ENCODE measurements at places on chromosomes 7 and 10. TPM values are rescaled to one million over a fixed set of nuclear protein-coding genes. Genes with fewer than 3 reads are reported as not detected.

CDK1 gene
- total RNA-seq, result 33.7 TPM

ARHGAP22 gene
- total RNA-seq, result 23.8 TPM

FAM25C gene
- total RNA-seq, result not detected

DNAJB9 gene
- total RNA-seq, result 24.9 TPM

HOXA6 gene
- total RNA-seq, result 2.3 TPM

CLDN15 gene
- 4.5 TPM for total RNA-seq

TMEM270 gene
- total RNA-seq, result not detected

UCN3 gene
- total RNA-seq, result not detected

MPP7 gene
- total RNA-seq, result 10.6 TPM

PRSS37 gene
- not detected for total RNA-seq

EFCAB10 gene
- 0.25 TPM for total RNA-seq

MYOF gene
- total RNA-seq, result 254 TPM

TUBAL3 gene
- total RNA-seq, result 0.25 TPM

SUFU gene
- 2.3 TPM for total RNA-seq

PKD2L1 gene
- total RNA-seq, result not detected

PRSS1 gene
- total RNA-seq, result not detected

GPR146 gene
- total RNA-seq, result 48.2 TPM

LEP gene
- not detected for total RNA-seq

SLC16A12 gene
- not detected for total RNA-seq

AGR2 gene
- not detected for total RNA-seq

TFR2 gene
- total RNA-seq, result 0.57 TPM

MKI67 gene
- total RNA-seq, result 23.2 TPM

RADIL gene
- total RNA-seq, result 1.3 TPM

PCLO gene
- total RNA-seq, result 4.5 TPM

VKORC1L1 gene
- total RNA-seq, result 12.8 TPM

GIMAP1 gene
- total RNA-seq, result 26.7 TPM

JCAD gene
- 124 TPM for total RNA-seq

CPEB3 gene
- total RNA-seq, result 0.65 TPM

EN2 gene
- not detected for total RNA-seq

C10orf53 gene
- not detected for total RNA-seq

PTN gene
- not detected for total RNA-seq

EBF3 gene
- total RNA-seq, result 9.5 TPM

ECHDC3 gene
- total RNA-seq, result 2.1 TPM

TRIM74 gene
- not detected for total RNA-seq

C7orf33 gene
- not detected for total RNA-seq

MKX gene
- total RNA-seq, result 0.19 TPM

PDCD4 gene
- 37.9 TPM for total RNA-seq

DLX6 gene
- not detected for total RNA-seq

BAMBI gene
- 1.6 TPM for total RNA-seq

CYP51A1 gene
- total RNA-seq, result 79.2 TPM

CACUL1 gene
- 38.1 TPM for total RNA-seq

PNLIPRP3 gene
- total RNA-seq, result not detected

GPER1 gene
- total RNA-seq, result 1.1 TPM

NUDT1 gene
- total RNA-seq, result 6.7 TPM

TMEM196 gene
- total RNA-seq, result not detected

NOM1 gene
- 23.0 TPM for total RNA-seq

ZNF804B gene
- total RNA-seq, result not detected

UPK3B gene
- not detected for total RNA-seq

SCART1 gene
- total RNA-seq, result 0.49 TPM

CLEC2L gene
- not detected for total RNA-seq

VAX1 gene
- not detected for total RNA-seq
